ENCODE measurements at places on chromosomes 12 and 14. TPM values are rescaled to one million over a fixed set of nuclear protein-coding genes. Genes with fewer than 3 reads are reported as not detected.
A peak's percentile ranks its signal among the peaks of the same experiment; 100 is the strongest.

Gene USP44
- polyA plus RNA-seq = 2.9 TPM

GRCh38 chr12:78176643-78177042 is 345.9 kb downstream of the NAV3 start:
- DNase-seq = no peak

DNA sequence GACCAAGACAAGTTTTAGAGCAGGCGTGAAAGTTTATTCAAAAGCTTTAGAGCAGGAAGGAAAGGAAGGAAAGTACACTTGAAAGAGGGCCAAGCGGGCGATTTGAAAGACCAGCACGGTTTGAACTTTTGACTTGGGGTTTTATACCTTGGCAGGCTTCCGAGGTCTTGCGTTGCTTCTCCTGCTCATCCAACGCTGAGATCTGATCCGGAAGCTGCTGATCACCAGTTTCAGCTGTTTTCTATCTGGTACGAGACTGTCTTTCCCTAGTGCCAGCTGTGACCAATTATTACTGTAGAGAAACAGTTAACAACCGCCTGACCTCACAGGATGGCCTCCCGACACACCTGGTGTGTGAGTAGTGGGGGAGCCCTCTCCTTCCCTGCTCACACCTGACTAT is 20.6 kb upstream of the SNRPF start:
- no peak for DNase-seq

Gene GSG1
- polyA plus RNA-seq = not detected

- no peak for DNase-seq
Measured at GRCh38 chr12:128076188-128076587, 190.8 kb upstream of the TMEM132C start.

Gene CHURC1
- 171 TPM for polyA plus RNA-seq

- peak; percentile 3 for DNase-seq
Measured at GRCh38 chr14:58107947-58108552, 44.0 kb downstream of the ARMH4 start.

Gene CELA1
- 1.2 TPM for polyA plus RNA-seq

GRCh38 chr14:101928415-101928841 is 35.9 kb upstream of the DYNC1H1 start:
- no peak for DNase-seq

Gene NANOG
- polyA plus RNA-seq = not detected

DNA sequence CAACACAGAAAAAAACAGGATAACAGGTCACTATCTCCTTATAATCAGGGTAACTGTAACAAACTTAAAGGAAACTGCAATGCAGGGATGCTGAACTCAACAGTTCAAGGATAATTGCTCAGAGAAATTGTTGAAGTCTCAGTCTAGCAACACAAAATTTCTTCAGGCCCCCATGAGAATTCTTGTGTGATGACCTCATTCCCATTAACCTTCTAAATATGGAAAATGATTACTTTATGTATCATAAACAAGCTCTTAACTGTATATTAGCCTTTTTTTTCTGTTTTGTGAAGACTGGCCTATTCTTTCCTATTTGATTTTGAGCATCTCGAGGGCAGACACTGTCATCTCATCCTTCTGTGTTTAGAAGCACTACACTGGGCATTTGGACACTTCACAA is 47.1 kb downstream of the IGF1 start:
- no peak for DNase-seq

- DNase-seq = no peak
Measured at GRCh38 chr14:103728721-103729120, 13.1 kb downstream of the ZFYVE21 start.

Gene HOXC5
- polyA plus RNA-seq = not detected

GRCh38 chr12:130163461-130164215 is 1.4 kb downstream of the FZD10 start:
- DNase-seq = no peak

- peak; percentile 14 for DNase-seq
Measured at GRCh38 chr12:26524862-26525465, 308.0 kb downstream of the ITPR2 start.

GRCh38 chr12:11765421-11765816 is 115.9 kb downstream of the ETV6 start:
- no peak for DNase-seq

Gene STYK1
- polyA plus RNA-seq = not detected

- no peak for DNase-seq
Measured at GRCh38 chr12:95105540-95105939, 32.1 kb upstream of the NR2C1 start.

DNA sequence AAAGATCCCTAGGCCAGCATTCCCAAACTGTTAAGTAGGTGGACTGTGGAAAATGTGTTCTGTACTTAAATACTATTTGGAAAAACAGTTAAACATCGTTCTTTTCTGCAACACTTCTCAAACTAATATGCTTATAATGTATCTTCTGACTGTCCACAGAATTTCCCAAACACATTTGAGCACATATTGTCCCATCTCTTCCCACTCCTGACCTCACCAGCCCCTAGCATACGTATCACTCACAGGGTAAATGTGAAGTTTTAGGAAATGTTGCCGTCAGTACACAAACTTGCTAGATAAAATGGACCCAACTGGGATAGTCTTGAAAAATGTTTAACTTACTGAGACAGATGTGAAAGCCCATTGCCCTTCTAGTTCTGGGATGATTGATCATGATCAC is 27.7 kb downstream of the ARID2 start:
- no peak for DNase-seq

DNA sequence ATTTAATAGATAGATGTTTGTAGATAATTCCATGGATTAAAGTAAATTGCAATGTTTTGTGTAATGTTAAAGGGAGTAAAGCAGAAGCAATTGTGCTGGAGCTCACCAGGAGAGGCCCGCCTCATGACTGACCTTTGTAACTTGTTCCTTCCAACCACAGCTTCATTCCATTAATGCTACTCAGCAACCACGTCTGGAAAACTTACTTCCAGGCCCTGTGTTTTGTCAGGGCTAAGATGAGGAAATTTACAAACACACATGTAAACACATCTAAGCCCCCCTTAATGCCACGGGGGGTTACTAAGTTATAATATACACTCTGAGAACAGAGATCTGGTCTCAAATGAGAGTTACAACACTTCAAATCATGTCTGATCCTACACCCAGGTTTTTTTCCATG is 12.4 kb downstream of the LUM start:
- no peak for DNase-seq

GRCh38 chr14:75986439-75986765 is 839 bp downstream of the IFT43 start:
- DNase-seq = no peak

DNA sequence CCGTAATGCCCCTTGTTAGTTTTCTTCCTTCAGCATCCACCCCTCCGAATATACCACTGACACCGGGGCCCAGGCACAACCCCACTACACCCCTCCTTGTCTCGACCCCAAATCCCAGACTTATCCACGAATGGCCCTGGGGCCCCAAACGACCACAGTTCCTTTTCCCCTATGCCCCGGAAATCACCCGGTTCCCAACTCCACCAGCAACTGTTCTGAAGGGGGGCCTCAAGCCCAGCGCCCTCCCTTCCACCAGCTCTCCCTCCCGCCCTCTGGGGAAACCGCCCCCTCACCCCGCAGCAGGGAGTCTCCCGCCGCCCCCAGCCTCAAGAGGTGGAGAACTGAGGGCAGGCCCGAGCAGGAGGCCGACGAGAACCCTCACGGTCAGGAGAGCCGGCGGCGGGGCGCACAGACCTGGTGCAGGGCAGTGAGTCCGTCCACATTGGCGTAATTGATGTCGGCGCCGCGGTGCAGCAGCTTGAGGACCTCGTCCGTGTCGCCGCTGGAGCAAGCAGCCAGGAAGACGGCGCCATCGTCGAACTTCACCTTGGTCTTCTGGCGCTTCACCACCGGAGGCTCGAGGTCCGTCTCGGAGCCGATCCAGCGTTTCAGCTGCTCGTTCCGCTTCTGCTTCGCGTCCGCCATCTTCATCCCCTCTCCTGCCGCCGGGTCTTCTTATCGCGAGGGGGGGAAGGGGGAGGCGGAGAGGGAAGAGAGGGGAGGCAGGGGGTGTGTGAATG is 446 bp downstream of the PPP1R12A start:
- peak; percentile 39 for DNase-seq

GRCh38 chr12:27133022-27133590 is 50.7 kb upstream of the C12orf71 start:
- no peak for DNase-seq

DNA sequence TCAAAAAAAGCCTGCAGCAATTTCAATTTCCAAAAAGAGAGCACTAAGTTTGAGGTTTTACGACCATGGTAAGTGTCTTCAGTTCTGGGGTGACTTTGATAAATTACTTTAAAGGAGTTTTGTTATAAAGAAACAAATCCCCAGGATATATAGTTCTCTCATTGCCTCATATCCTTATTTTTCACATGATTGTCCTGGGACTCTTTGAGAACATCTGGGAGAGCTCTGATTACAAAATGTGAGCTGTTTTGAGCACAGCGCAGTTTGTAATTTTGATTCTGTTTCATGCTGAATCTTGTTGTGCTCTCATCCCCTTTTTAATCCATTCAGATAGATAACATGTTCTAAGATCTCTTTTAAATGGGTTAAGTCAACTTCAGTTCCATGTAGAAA is 67.7 kb upstream of the DCN start:
- no peak for DNase-seq

GRCh38 chr14:55739967-55740648 is 160.1 kb downstream of the KTN1 start:
- DNase-seq = no peak

GRCh38 chr14:29892327-29892726 is 35.3 kb downstream of the PRKD1 start:
- DNase-seq = no peak

GRCh38 chr14:56216626-56217379 is 98.6 kb downstream of the PELI2 start:
- DNase-seq = no peak

- DNase-seq = no peak
Measured at GRCh38 chr12:58860056-58860787, 60.1 kb downstream of the LRIG3 start.

DNA sequence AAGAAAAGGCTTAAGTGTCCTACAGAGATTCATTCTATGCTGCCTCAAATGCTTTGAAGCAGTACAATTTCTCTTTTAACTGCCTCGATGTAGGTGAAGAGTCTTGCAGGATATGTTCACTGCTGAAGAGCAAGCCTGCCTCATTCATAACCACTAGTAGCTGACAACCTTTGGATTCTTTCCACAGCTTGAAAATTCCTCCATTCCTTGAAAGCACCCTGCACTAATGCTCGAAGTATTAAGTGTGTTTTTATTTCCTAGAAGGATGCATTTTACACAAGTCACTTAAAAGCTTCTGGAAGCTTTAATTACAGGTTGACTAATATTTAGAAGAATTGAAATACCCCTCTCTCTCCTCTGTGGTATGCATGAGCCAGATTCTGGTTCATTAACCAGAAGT is 429.4 kb downstream of the DIO2 start:
- DNase-seq = no peak

DNA sequence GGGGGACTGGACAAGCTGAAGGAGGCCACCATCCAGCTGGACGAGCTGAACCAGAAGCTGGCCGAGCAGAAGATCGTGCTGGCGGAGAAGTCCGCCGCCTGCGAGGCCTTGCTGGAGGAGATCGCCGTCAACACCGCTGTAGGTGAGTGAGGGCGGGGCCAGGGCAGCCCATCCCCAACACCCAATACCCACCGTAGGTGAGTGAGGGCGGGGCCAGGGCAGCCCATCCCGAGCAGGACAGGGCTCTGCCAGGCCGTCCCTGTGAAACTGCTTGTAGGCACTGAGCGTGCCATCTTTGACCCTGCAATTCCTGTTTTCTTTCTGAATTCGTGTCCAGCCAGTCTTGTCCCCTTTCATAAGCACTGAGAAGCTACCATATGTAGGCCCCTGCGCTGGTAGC is 74.0 kb downstream of the CCDC92 start:
- no peak for DNase-seq

DNA sequence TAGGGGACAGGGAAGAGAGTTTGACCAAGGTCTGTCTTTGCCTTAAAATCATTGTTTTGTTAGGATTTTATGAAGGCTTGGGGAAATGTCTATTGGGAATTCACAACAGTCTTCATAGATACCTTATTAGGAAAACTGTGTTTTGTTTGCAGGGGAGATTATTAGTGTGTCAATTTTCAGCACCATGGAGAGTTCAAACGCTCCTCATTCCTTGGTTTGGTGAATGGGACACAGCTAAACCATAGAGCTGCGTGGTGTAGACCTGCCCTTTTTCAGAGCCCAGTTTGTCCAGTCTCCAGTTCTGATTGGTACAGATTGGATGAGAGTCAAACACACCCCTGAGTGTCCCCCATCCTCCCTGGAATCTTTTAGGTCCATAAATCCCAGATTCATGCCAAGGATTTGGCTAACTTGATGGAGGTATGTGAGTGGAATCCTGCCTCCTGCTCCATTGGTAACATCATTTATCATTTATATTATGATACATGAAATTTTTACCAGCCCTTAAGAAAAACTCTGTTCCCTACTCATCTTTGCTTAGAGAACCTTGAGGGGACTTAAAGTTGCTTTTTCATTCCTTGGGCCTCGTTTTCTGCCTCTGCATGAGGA is 12.0 kb downstream of the NGDN start:
- no peak for DNase-seq

All from CD4-positive, CD25-positive, alpha-beta regulatory T cell (primary cell).